ENCODE measurements at places on chromosomes 2 and 18. TPM values are rescaled to one million over a fixed set of nuclear protein-coding genes. Genes with fewer than 3 reads are reported as not detected.

Gene RTP5
- not detected for total RNA-seq

Gene SP5
- total RNA-seq = 0.15 TPM

Gene RUFY4
- not detected for total RNA-seq

Gene ARHGAP28
- 2.5 TPM for total RNA-seq

Gene POTEC
- total RNA-seq = not detected

Gene SERPINB11
- not detected for total RNA-seq

Gene DNER
- 0.13 TPM for total RNA-seq

Gene SUPT7L
- 26.0 TPM for total RNA-seq

Gene HOXD13
- not detected for total RNA-seq

Gene PLA2R1
- total RNA-seq = 2.7 TPM

Gene IRS1
- total RNA-seq = 19.8 TPM

Gene INPP5D
- total RNA-seq = 3.8 TPM

Gene MC5R
- total RNA-seq = not detected

Gene POLR1B
- 11.6 TPM for total RNA-seq

Gene CTIF
- total RNA-seq = 53.0 TPM

Gene ACTG2
- 1.2 TPM for total RNA-seq

Gene RBM44
- 0.49 TPM for total RNA-seq

Gene DHRS9
- total RNA-seq = 1.3 TPM

Gene DES
- total RNA-seq = 15,924 TPM

Gene ACOXL
- total RNA-seq = not detected

Gene PSMA8
- not detected for total RNA-seq

Gene PXDN
- total RNA-seq = 12.6 TPM

Gene FECH
- 32.7 TPM for total RNA-seq

Gene MC2R
- not detected for total RNA-seq

Gene DLGAP1
- 1.7 TPM for total RNA-seq

Gene LRATD1
- 1.4 TPM for total RNA-seq

Gene SLC4A3
- total RNA-seq = 354 TPM

Gene ABCG5
- total RNA-seq = not detected

Gene UPP2
- total RNA-seq = not detected

Gene SERPINB13
- total RNA-seq = not detected

Gene HOXD12
- not detected for total RNA-seq

Gene SERPINE2
- total RNA-seq = 56.6 TPM

Gene SULT1C3
- not detected for total RNA-seq

Gene CD8A
- 0.19 TPM for total RNA-seq

Gene IL36B
- total RNA-seq = not detected

Gene SGPP2
- total RNA-seq = 6.5 TPM

Gene KIF5C
- 0.65 TPM for total RNA-seq

Gene GKN2
- total RNA-seq = not detected

Gene CYRIA
- total RNA-seq = 2.6 TPM

Gene RND3
- total RNA-seq = 55.0 TPM

Gene TRABD2A
- 2.0 TPM for total RNA-seq

Gene RAB17
- 1.9 TPM for total RNA-seq

Gene MAPRE3
- 56.4 TPM for total RNA-seq

Gene CBLN2
- total RNA-seq = 0.45 TPM

Gene ELOA2
- not detected for total RNA-seq

Gene SERPINB3
- total RNA-seq = not detected

Gene FOXI3
- total RNA-seq = not detected

Gene LAMA1
- total RNA-seq = not detected

Gene GPBAR1
- 0.98 TPM for total RNA-seq

Gene MBP
- total RNA-seq = 57.0 TPM

Gene SPTBN1
- 426 TPM for total RNA-seq

Gene RGPD4
- total RNA-seq = not detected

Gene LYPD1
- 0.35 TPM for total RNA-seq

Gene CGREF1
- total RNA-seq = 0.61 TPM

Gene CYP1B1
- total RNA-seq = 89.3 TPM

Gene LHCGR
- total RNA-seq = 0.64 TPM

Data from heart right ventricle (tissue), 16 donors.